ENCODE measurements at places on chromosomes 1 and 21.

- no peak for DNase-seq
Observed at GRCh38 chr21:31991356-31992331, 118.8 kb downstream of the HUNK start.

GRCh38 chr1:47646676-47647075 lies 208.8 kb downstream of the FOXD2 start:
- DNase-seq, result no peak

DNA sequence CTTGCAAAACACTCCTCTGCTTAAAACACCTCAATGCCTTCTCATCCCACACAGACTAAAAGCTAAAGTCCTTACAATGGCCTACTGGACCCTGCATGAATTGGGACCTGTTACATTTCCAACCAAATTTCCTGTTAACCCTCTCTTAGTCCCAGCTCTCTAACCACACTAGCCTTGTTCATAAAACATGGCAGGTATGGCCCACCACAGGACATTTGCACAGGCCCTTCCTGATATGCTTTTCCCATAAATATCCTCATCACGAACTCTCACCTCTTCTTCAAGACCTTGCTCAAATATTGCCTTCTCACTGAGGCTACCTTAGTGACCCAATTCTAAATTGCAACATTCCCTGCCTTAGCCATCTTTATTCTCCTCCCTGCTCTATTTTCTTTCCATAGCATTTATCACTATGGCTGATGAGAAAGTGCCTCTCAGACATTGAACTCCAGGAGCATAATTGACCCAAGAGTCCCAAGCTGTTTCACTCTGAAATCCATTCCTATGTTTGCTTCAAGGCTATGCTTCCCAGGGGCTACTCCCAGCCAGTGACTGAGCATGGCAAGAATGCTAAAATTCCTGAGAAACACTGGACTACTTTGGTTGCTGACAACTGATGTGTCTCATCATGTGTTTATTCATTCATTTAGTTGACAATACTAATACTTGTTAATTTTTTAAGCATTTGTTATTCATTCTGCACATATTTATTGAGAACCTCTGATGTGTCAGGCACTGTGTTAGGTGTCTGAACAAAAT lies 2.7 kb upstream of the PALMD start:
- no peak for DNase-seq

DNA sequence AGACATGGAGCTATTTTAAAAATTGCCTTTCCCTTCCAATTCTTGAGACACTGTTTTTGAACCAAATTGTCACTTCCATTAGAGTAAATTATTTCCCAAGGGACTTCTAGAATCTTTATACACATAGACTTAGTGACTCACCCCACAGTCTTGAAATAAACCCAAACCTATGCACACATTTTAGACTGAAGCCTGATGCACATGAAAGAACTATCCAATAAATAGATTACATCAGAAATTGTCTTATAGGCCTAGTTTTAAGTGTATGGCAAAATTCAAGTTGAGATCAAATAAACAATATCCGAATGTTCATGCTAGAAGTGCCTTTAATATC lies 32.2 kb upstream of the ZNF326 start:
- DNase-seq, result no peak

DNA sequence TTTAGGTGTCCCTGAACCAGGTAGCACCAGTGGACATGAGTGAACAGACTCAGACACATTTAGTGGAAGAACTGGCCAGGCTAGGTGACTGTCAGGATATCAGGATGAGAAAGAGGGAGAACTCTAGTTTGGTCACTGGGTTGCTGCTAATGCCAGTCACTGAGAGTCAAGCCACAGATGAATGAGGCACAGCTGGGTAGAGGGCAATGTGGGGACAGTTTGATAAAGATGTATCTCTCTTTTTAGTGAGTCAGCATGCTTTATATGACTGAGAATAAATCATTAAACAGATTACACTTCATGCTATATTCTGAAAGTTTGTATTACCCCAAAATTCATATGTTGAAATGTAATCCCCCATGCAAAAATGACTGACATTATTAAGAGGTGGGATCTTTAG lies 87.1 kb downstream of the SELENOF start:
- DNase-seq, result no peak

DNA sequence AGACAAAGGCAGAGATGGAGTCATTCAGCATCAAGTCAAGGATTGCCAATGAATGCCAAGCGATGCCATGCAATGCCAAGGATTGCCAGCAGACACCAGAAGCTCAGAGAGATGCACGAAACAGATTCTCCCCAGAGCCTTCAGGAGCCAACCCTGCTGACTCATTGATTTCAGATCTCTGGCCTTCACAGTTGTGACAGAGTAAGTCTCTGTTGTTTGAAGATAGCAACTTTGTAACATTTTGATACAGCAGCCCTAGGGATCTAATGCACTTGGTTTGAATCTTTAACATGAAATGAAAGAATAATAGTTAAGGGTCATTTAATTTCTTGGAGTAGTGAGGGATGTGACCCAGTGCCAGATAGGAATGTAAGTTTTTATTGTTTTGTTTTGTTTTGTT lies 287.4 kb upstream of the RUNX1 start:
- peak; percentile 15 for DNase-seq

- no peak for DNase-seq
Observed at GRCh38 chr1:236576004-236576403, 28.3 kb downstream of the HEATR1 start.

DNA sequence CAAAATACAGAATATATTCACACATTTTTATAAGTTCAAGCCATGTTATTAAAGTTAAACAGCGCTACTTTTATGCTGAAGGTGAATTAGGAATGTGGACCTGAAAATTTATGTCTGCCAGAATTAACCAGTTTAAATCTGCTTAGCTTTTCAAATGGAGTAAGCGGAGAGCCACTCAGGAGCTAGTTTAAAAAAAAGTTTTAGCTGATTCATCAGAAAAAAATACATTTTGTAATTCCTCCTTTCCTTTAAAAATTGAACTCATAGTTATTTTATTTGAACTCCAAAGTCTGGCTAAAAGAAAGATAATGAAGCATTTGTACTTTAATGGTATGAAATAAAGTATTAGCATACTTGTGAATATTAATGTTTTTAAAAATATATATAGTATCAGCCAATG lies 21.2 kb downstream of the C21orf91 start:
- no peak for DNase-seq

GRCh38 chr1:17197696-17198095 lies 7.2 kb upstream of the PADI1 start:
- DNase-seq, result no peak

- DNase-seq, result no peak
Observed at GRCh38 chr1:101188331-101188730, 48.5 kb upstream of the S1PR1 start.

DNA sequence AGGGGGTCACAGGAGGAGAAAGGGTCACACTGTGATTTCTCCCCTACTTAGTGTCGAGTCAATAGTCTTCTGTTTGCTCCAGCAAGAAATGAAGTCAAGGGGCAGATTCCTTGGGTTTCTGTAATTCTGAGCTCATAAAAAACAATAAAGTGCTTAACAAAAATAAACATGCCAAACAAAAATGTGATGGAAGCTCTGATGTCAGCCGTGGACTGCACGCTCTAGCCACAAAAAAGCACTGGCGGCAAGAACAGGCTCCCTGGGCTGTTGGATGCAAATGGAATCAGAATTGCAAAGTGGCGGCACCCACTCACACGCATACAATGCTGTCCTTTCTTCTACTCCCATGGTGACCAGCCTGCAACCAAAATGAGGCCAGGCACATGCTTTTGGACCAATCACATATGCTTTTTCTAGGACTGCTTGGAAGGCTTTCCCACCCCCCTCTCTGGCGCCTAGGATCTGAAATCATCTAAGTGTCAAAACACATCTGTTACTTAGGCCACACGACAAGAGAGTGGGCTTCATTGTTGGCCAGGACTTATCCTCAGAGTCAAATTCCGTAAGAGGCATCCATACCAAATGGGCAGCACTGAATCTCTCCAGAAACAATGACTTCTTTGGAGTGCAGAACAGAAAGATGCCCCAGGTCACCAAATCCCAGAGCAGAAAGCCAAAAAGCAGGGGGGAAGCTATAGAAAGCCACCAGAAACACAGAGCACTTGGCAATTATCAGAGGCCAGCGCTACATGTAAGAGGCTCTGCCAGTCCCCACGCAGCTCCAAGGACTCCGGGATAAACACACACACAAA lies 9.2 kb downstream of the C1orf198 start:
- no peak for DNase-seq

- no peak for DNase-seq
Observed at GRCh38 chr1:16151196-16151994, 4.5 kb downstream of the EPHA2 start.

GRCh38 chr1:227401562-227402342 lies 83.5 kb upstream of the CDC42BPA start:
- no peak for DNase-seq

- DNase-seq, result no peak
Observed at GRCh38 chr1:38994196-38994595, 3.1 kb downstream of the AKIRIN1 start.

DNA sequence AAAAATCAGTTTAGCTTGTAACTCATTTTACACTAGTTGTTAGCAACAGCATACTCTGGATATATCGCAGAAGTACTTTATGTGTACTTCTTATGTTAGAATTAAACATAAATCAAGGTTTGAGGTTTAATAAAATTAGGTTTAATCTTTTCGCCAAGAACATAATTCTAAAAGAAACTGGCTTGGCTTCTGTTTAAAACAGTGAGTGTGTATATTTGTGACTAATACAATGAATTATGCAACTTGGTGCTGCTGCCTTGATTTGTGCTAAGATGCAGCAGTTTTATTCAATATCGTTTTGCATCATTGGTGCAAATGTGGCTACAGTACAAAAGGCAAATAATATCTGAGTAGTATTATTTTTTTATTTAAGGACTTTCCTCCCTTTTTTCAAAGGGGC lies 44.8 kb downstream of the USP25 start:
- DNase-seq, result no peak

- no peak for DNase-seq
Observed at GRCh38 chr1:4755864-4756504, 101.6 kb downstream of the AJAP1 start.

GRCh38 chr1:244303610-244303969 lies 148.1 kb downstream of the ADSS2 start:
- no peak for DNase-seq

GRCh38 chr21:43345746-43346409 lies 81.1 kb downstream of the SIK1 start:
- DNase-seq, result peak; percentile 38

DNA sequence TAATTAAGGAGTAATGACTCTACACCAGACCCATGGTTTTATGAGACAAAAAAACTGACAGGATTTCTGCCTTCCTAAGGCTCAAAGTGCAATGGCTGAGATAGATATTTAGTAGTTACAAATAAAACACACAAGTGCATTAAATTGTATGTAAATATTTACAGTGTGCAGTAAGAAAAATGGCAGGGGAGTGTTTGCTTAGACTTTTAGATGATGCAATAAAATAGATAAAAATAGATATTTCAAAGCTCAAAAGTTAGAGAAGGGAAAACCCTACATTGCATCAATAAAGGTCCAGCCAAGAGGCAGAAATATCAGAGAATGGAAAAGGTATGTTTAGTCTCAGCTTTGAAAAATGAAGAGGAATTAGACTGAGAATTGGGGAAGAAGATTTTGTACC lies 226.3 kb upstream of the FGGY start:
- no peak for DNase-seq

GRCh38 chr1:166763318-166763717 lies 76.0 kb upstream of the POGK start:
- DNase-seq, result no peak
